ENCODE measurements at places on chromosomes 6 and 20.
A peak's percentile ranks its signal among the peaks of the same experiment; 100 is the strongest.

GRCh38 chr6:154367336-154367735 lies 10.7 kb upstream of the IPCEF1 start:
- DNase-seq: no peak

DNA sequence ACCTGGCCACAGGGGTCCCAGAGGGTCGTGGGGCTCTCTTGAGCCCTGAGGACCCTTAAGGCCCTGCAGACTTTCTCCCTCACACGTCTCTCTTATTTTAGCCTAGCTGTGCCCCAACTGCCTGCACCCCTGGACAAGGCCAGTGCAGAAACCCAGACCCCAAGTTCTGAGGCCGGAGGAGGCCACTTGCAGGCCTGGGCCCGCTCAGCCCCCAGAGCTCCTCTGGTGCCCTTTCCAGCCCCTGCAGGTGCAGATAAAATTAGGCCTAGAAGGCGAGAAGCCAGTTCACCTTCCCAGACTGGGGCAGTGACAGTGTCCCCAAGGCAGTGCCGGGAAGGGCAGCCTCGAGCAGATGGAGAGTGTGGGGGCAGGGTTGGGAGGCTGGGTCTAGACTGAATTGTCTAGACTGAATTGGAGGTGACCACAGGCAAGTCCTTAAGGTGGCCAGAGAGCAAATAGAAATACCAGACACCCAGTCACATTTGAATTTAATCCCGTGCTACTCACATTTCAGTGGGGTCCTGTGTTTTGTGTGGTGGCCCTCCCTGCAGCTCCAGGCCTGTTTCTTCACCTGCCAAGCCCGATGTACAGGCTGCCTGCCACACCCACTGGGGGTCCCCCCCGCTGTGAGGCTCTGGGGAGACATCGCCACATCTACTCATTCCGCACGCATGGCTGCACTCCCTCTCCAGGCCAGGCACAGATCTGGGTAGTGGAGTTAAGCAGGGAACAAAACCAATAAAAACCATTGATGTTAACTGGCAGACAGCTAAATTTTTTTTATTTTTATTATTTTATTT lies 8.6 kb upstream of the IP6K3 start:
- DNase-seq: no peak

GRCh38 chr6:85394853-85395538 lies 54.9 kb upstream of the NT5E start:
- no peak for DNase-seq

GRCh38 chr6:46378882-46379416 lies 112.3 kb downstream of the RCAN2 start:
- no peak for DNase-seq

GRCh38 chr6:170125456-170126300 lies 165.2 kb downstream of the DLL1 start:
- DNase-seq: no peak

GRCh38 chr6:144781836-144782235 lies 496.7 kb downstream of the UTRN start:
- no peak for DNase-seq

- DNase-seq: no peak
Measured at GRCh38 chr6:111832833-111833418, 40.3 kb downstream of the FYN start.

- no peak for DNase-seq
Measured at GRCh38 chr6:23202207-23202606, 632.8 kb downstream of the HDGFL1 start.

DNA sequence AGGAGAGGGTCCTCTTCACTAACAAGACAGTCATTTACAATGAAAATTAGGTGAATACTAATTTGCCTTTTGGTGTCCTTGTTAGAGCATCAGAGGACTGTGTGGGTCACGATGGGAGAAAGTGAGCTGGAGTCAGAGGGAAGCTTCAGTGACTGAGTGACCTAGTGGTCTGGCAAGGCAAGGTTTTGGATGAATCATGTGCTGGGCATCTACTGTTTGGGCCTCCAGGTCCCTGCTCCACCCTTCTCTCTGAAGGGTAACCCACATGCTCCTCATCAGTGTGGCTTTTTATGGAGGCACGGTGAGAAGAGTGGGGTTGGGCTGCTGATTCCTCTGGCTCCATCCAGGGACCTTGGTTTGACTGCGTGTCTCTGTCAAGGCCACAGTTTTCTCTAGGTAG lies 60.5 kb upstream of the EXOC2 start:
- DNase-seq: no peak

- DNase-seq: no peak
Measured at GRCh38 chr6:111382476-111383294, 100.3 kb downstream of the REV3L start.

GRCh38 chr6:81126150-81126549 lies 626.3 kb downstream of the TENT5A start:
- DNase-seq: no peak

- DNase-seq: no peak
Measured at GRCh38 chr6:22333802-22334201, 37.0 kb upstream of the PRL start.

DNA sequence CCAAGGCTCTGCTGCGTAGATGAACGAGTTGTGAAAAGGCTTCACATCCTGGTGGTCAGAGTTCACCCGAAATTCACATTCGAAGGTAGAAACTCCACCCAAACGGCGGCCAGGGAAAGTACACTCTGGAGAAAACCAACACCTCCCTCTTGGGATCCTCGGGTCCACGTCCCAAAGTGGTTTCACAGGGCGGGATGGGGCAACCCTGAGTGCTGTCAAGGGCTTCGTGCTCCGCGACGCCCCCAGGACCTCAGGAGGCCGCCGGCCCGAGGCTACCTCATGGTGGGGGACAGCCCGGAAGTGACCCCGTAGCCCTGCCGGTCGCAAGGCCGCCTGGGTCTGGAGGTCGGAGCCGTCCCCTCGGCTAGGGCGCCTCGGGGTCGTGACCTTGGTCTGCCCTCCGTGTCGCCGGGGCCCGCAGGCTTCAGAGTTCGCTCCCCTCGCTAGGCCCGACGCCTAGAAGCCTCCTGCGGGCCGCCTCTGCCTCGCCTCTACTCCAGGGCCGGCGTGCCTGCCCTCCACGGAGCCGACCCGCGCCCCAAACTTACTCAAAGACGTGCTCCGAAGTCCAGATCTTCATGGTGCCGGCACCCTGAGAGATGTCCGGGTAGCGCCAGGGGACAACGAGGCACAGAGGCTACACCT lies at the start of gene PRELID3B:
TSS of gene PRELID3B (minus strand) at position 636 of the 645 bp plus-strand sequence. CDS start at position 580, 56 bp downstream.
- DNase-seq: peak; percentile 65

DNA sequence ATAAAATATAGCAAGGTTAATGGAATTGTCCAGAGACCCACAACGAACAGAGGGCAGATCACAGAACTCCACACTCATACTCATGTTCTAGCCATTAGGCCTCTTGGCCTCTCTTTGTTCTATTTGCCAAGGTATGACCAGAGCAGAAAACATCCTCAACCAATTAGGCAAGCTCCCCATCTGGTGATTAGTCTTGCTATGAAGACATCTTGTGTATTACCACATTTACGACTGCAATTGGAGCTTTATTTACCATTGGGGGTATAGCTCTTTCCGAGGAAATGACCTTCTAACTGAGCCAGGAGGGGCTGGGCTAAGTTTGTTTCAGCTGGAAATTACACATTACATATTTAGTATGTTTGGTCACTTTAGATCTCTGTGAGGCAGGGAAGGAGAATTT lies 593.9 kb downstream of the CD109 start:
- no peak for DNase-seq

DNA sequence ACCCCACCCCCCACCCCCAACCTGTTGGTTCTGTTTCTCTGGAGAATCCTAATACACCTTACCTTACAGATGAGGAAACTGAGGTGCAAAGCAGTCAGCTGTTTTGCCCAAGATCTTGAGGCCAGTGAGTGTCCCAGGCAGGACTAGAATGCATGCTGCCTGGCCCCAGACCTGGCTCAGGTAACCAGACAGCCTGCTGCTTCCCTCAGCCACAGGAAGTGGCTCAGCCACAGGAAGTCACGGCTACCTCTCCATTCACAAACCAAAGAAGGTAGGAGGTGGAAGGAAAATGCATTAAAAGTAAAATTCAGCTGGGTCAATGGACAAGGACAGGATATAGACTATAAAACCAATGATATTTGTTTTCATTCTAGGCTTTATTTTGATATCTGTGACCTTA lies 517.6 kb downstream of the CD83 start:
- no peak for DNase-seq

DNA sequence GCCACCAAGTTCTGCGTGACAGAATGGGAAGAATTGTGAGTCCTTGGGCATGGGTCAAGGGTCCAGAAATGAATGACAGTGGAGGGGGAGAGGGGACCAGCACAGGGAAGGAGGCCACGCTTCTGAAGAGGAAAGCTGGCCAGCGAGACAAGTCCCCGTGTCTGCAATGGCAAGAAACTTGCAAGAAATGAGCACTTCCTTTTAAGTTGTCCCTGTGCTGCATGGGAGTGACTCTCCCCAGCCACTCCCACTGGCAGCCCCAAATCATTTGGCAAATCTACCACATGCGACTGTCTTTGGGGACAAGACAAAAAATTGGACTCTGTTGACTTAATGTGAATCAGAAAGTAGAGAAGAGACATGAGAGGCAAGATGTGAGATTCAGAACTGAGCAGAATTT lies 242.2 kb upstream of the RREB1 start:
- no peak for DNase-seq

DNA sequence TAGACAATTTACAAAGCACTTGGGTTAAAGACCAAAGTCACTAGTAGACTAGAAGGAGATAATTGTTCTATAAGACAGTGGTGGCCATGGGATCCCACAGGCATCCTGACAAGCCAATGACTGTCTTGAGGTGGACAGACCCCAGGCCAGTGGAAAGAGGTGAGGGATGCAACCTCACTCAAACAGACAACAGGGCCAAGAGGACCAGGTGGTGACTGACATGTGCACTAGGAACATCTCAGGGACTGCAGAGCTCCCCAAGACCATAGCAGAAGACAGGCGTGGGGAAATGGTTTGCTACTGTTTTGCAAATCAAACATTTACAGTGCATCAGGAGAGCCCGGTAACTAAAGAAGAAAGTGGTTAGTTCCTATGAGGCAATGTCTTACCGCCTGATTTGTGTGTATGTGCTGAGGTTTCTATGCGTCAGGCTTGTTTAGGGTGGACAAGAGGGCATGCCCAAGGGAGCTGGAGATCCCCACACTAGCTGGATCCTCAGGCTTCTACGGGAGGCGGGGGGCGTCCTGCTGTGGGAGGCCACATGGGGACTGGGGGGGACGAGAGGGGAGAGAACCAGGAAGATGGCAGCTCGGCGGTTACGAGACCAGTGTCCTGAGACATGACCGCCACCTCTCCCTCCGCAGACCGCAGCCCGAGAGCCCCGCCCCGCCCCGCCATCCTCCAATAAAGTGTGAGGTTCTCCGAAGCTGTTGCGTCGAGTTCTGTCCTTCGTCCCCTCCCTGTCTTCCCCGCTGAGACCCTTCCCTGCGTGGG lies 623 bp upstream of the MRPS26 start:
- peak; percentile 68 for DNase-seq

- peak; percentile 30 for DNase-seq
Measured at GRCh38 chr6:63352544-63353285, 32.9 kb upstream of the LGSN start.

DNA sequence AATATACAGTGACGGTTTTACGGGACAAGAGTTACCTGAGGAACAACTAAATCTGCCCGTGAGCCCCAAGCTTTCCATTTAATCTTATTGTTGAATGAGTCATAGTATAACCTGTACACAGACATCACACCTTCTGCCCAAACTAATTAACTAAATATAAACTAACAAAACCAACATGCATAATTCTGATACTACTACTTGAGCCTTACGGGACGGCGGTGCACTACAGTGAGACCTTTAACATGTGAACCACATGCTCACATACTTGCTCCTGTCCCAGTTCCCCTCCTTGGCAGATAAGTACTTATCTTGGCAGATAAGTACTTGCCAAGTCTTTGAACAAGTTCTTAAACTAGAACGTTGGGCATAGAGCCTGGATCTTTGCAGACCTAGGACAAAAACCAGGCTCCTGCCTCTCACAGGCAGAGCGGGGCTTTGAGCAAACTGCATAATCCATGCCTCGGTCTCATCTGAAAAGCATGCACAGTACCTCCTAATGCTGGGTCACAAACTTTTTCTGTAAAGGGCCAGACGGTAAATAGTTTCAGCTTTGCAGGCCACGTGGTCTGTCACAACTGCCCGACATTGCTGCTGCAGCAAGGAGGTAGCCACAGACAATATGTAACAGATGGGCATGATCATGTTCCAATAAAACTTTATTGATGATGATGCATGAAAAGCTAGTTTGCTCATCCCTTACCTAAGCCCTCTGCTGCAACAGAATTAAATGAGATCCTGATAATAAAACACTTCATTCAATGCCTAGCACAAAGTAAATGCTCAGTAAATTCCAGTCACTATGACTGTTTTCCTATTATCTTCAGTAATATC lies 23.0 kb downstream of the ZNF217 start:
- no peak for DNase-seq

DNA sequence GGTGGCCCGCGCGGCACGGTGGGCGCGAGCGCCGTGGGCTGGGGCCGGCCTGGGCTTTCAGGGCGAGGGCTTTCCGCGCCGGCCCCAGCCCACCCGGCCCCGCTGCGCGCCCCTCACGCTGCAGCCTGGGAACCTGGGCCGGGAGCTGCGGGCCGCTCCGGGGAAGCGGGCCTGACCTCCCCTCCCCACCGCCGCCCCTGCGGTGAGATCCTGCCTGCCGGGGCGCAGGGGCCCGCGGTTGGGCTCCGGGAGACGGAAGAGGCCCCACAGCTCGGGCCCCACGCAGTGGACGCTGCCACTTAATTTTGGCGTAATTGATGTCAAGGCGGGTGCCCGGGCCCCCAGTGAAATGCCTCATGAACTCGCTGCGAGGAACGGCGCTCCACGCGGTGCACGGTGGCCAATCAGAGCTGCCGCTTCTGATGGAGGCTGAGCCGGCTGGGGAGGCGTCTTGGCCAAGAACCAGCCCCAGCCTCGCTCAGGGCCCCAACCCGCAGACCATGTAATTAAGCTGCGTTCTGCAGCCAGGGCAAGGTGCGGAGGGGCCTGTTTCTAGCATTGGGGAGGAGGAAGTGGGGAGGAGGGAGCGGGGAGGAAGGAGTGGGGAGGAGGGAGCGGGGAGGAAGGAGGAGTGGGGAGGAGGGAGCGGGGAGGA lies 96.1 kb upstream of the BHLHE23 start:
- DNase-seq: peak; percentile 72

DNA sequence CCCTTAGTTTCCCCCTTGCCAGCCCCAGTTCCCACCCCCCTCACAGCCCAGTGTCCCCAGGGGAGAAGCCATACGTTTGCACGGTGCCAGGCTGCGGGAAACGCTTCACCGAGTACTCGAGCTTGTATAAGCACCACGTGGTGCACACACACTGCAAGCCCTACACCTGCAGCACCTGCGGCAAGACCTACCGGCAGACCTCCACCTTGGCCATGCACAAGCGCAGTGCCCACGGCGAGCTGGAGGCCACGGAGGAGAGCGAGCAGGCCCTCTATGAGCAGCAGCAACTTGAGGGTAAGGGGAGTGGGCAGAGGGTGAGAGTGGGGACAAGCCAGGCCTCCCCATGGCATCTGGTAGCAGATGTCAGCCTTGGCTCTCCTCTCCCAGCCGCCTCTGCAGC lies 5.1 kb upstream of the DEF6 start:
- no peak for DNase-seq

DNA sequence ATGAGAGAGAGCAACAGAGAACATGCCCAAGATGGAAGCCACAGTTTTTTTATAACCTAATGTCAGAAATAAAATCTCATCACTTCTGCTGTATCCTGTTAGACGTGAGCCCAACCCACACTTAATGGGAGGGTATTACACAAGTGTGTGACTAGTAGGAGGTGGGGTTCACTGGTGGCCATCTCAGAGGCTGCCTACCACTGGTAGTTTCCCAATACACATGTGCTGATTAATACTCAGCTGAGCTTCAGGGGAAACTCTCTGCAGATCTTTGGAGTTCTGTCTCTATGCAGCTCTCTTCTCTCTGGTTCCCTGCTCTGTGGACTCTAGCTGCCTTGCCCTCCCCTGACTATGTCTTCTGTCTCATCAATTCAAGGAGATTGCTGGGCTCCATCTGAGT lies 35.7 kb downstream of the CNBD2 start:
- DNase-seq: no peak

GRCh38 chr20:37801921-37802320 lies 101.0 kb upstream of the VSTM2L start:
- DNase-seq: no peak
